ENCODE measurements at places on chromosomes 3 and 15. TPM values are rescaled to one million over a fixed set of nuclear protein-coding genes. Genes with fewer than 3 reads are reported as not detected.

Gene MINAR1
- total RNA-seq, result 0.08 TPM

Gene CSTA
- 2.2 TPM for total RNA-seq

Gene SPESP1
- total RNA-seq, result 9.5 TPM

Gene MED12L
- total RNA-seq, result 0.38 TPM

Gene ALPK3
- total RNA-seq, result 142 TPM

Gene HAPLN3
- total RNA-seq, result 5.1 TPM

DNA sequence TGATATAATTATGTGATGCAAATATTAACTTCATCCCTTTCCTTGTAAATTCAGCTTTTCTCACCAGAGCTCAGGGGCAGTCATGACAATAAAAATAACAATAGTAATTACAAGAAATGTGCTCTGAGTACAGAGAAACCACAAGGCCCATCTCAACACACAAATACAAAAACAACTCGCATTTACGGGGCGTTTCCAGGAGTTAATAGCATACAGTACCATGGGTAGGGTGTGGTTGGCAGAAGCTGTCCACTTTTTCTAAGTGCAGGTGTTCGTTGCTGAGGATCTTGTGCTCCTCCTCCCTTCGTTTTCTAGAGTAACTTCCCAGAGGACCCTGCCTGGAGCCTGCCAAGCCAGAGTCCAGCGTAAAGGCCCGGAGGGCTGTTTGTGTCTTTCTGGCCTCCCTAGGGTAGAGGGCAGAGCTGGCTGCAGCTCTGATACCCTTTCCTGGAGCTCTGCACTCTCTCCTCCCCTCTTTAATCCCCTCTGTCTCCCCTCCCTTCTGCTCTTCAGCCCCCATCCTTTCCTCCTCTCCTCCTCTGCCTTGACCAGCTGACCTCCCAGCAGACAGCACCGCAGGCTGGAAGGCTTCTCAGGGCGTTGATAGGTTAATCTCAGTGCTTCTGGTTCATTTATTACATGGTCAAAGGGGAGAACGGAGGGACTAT, 11.4 kb downstream of the SEMA3G start:
- no peaks in the 10 kb centered on the region for H3K27me3 ChIP-seq
- no peaks in the 10 kb centered on the region for H3K36me3 ChIP-seq
- no peak for DNase-seq
- H3K4me3 ChIP-seq, result no peak overlapping the region
- H3K27ac ChIP-seq, result peak overlapping the region; percentile 52
- peaks cover 48% of the 10 kb centered on the region for H3K4me1 ChIP-seq

DNA sequence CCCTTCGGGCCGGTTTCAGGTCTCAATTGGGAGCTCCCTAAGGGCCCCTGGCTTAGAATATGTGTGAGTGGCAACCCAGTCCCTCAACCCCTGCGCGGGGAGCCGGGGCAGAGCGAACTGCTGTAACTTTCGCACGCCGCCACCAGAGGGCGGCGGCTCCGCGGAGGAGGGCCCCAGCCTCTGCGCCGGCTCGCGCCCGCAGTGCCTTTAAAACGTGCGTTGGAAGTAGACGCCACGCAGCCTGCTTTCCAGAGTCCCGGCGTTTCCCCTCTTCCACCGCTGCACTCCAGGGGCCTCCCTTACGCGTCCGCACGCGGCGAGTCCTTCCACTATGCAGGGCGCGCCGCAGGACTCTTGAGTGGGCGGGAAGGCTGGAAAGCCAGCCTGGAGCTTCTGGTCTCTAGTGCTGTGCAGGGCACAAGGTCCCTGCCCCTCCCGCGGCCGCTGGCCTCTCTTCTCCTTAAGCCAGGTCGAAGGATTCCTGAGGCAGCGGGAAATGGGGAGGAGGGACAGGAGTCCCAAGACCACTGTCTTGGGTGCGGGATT, 23.7 kb upstream of the RNU6-1 start:
- H3K4me1 ChIP-seq, result peaks cover 9% of the 10 kb centered on the region
- H3K4me3 ChIP-seq, result peak overlapping the region; percentile 51
- no peaks in the 10 kb centered on the region for H3K27me3 ChIP-seq

DNA sequence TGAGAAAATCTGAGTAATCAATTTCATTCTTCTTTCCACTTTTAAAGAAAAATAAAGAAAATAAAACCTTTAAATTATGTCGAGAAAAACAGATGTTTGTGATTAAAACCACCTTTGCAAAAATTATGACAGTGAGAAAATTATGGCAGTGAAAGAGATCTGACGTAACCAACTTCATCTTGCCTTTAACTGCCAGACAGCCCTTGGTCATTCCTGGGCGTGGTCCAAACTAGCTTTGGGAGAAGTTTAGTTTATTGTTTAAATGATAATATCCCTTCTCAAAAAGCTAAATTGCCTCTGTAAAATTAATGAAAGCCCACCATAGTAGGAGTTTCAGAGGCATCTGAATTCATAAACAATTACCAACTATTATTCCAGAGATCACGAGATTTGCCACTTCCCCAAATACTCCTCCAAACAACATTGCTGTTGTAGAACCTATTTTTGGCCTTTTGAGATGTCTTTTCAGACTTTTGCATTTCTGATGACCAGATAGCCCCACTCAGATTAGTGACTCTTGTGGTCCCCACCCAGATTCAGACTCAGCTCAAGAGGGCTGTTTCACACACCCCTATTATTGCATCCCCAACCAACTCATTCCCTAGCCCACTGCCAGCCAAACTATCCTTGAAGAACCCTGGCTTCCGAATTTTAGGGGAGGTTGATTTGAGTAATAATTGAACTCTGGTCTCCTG, 664.4 kb upstream of the CBLB start:
- H3K4me3 ChIP-seq, result no peak overlapping the region
- no peaks in the 10 kb centered on the region for H3K36me3 ChIP-seq
- DNase-seq, result no peak
- H3K27ac ChIP-seq, result no peak overlapping the region

DNA sequence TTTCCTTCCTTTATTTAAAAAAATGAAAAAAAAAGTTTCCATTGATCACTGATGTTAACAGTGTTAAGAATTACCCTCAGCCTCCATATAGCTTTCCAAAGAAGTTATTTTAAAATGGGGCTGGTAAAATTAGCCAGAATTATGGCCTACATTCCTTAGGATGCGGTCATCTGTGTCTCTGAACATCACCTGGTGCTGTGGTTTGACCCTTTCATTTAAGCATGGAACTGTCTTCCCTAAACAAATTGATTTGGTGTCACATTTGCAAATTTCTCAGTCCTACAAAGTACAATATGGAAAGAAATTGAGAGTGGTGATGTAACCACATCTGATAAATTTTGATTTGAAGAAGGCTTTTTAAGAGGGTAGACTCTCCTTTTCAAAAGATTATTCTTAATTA, 40.3 kb upstream of the ZPLD1 start:
- H3K27ac ChIP-seq, result no peak overlapping the region
- no peak for DNase-seq
- no peaks in the 10 kb centered on the region for H3K36me3 ChIP-seq
- no peak overlapping the region for H3K4me3 ChIP-seq
- no peaks in the 10 kb centered on the region for H3K27me3 ChIP-seq

GRCh38 chr15:58235961-58236360, 97.8 kb downstream of the AQP9 start:
- H3K27me3 ChIP-seq, result no peaks in the 10 kb centered on the region
- H3K36me3 ChIP-seq, result no peaks in the 10 kb centered on the region
- DNase-seq, result no peak
- no peak overlapping the region for H3K4me3 ChIP-seq

DNA sequence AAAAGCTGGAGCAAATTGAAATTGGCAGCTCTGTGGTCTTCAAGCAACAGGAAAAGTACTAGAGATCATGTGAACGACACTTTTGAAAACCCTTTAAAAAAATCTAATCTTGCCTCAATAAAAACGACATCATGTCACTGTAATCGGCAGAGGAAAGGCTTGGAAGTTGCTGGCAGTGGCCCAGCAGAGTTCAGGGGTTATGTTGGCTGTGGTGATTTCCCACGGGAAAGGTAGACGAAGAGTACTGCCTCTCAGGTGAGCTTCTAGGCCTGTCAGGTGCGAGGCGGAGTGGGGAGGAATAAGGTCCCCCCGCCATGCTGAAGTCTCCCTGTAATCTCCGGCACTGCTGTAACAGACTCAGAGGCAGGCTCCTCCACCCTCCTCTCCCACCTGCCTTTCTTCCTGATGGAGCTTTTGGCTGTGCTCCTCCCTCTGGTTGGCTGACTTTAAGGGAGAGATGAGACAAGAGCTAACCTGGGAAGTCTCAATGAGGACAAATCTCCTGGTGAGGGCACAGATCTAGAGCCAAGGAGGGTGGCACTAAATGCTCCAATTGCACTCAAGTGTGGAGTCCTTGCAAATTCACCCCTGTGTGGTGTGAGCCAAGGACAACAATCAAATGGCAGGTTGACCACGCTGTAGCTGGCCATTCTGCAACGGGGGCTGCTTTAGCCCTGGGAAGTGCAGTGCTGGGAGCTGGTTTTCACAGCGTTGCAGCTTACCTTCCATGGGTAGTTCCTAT, 18.7 kb upstream of the HES1 start:
- H3K4me1 ChIP-seq, result no peaks in the 10 kb centered on the region
- peaks cover 53% of the 10 kb centered on the region for H3K27me3 ChIP-seq
- no peak overlapping the region for H3K27ac ChIP-seq
- no peak overlapping the region for H3K4me3 ChIP-seq
- no peaks in the 10 kb centered on the region for H3K36me3 ChIP-seq

- peak overlapping the region; percentile 92 for H3K4me3 ChIP-seq
- no peaks in the 10 kb centered on the region for H3K36me3 ChIP-seq
- peak overlapping the region; percentile 89 for H3K27ac ChIP-seq
- H3K27me3 ChIP-seq, result no peaks in the 10 kb centered on the region
- DNase-seq, result peak; percentile 22
- H3K4me1 ChIP-seq, result peaks cover 10% of the 10 kb centered on the region
These were observed 2.2 kb downstream of the PTPRG start for GRCh38 chr3:61563313-61564271.

DNA sequence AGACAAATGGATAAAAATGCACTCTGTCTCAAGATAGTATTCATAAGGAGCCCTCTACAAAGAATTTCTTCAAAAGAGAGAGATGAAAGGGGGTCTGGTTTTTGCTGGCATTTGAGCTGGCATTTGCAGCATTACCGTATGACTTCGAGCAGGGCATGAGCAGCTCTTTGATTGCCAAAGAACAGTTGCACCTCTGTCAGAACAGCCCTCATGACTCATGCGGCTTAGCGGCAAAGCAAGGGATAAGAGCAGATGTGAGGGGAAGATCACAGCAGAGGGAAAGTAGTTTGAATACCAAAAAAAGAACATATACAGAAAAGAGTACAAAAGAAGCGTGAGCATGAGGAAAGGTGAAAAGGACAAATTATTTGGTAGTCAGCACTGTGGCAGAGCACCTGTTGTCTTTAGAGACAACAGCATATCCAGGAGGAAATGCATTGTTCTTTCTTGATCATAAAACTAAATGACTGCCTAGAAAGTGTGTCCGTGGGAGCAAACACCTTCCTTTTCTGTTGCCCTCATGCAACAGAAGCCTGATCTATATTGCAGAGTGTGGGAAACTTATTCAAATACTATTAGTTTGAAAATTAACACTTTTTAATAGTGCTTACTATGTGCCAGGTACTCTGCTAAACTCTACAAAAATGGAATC, 80.5 kb upstream of the SLC24A5 start:
- no peak overlapping the region for H3K4me3 ChIP-seq
- H3K27ac ChIP-seq, result no peak overlapping the region
- H3K36me3 ChIP-seq, result no peaks in the 10 kb centered on the region
- no peaks in the 10 kb centered on the region for H3K4me1 ChIP-seq
- no peaks in the 10 kb centered on the region for H3K27me3 ChIP-seq

DNA sequence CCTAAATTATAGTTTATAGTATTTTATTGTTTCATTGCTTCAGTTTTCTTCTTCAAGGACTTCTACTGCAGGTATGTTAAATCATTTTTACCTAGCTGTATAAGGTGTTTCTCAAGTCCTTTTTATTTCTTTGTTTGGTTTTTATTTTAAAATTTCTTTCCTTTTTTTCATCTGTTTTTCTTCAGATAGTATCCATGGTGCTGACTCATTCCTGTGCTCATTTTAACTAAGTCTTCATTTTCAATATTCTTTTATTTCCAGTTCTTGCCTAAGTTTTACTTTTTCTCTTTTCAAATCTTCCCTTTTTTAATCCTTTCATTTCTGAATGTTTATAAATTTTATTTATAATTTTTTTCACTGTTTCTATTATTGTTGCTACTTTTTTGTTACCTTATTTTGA, 42.3 kb upstream of the STIMATE start:
- no peak overlapping the region for H3K27ac ChIP-seq
- no peak for DNase-seq
- H3K4me3 ChIP-seq, result no peak overlapping the region
- H3K4me1 ChIP-seq, result no peaks in the 10 kb centered on the region
- H3K36me3 ChIP-seq, result peaks cover 21% of the 10 kb centered on the region

- H3K4me1 ChIP-seq, result no peaks in the 10 kb centered on the region
- no peak overlapping the region for H3K4me3 ChIP-seq
- DNase-seq, result no peak
- H3K27me3 ChIP-seq, result no peaks in the 10 kb centered on the region
- H3K36me3 ChIP-seq, result no peaks in the 10 kb centered on the region
These were observed 811.0 kb upstream of the ALCAM start for GRCh38 chr3:104555728-104556127.

DNA sequence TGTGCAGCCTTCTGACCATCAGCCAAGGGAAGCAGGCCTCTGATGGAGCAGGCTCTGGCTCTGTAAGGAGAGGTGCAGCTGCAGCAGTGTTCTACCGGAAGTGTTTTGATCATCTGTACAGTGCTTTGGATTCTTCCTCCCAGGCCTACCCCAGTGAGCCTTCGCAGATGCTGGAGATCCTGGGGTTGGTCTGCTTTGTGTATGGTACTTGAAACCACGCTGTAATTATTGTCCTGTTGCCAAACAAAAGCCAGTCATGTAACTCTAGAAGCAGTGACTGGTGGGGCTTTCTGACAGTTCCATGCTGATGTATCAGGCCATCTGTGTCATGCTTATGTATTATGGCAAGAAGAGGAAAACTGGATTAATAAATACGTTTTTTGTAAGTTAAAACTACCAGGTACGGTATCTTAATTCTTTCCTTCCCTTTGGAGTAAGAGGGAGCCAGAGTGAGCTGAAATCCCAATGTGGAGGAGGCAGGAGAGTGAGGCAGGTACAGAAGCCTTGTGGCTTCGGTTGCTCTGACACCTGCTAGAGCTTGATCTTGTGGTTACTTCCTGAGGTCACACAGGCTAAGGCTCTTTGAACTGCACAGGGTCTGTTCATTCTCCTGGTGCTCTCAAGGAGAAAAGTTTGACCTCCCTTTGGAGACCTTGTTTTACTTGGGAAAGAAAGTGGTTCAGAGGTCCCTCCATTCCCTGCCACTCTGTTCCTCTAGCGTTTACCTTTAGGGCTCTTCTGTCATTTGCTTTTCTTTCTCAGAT, 3.7 kb downstream of the TMEM42 start:
- H3K27me3 ChIP-seq, result no peaks in the 10 kb centered on the region
- peaks cover 7% of the 10 kb centered on the region for H3K36me3 ChIP-seq
- H3K4me1 ChIP-seq, result peaks cover 10% of the 10 kb centered on the region
- no peak overlapping the region for H3K4me3 ChIP-seq

DNA sequence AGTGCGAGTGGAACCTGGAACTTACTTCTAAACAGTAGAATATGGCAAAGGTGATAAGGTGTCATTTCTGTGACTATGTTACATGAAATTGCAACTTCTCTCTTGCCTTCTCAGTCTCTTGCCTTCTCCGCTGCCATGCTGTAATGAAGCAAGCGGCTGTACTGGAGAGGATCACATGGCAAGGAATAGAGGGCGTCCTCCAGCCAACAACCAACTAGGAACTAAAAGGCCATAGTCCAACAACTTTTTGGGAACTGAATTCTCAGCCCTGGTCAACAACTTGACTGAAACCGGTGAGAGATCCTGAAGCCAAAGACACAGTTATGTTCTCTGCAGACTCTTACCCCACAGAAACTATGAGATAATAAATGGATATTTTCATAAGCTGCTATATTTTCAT, 143.5 kb downstream of the P3H2 start:
- no peaks in the 10 kb centered on the region for H3K36me3 ChIP-seq
- no peak for DNase-seq
- no peak overlapping the region for H3K4me3 ChIP-seq
- peaks cover 16% of the 10 kb centered on the region for H3K4me1 ChIP-seq
- H3K27me3 ChIP-seq, result no peaks in the 10 kb centered on the region
